ENCODE measurements at places on chromosomes 1 and 21.

DNA sequence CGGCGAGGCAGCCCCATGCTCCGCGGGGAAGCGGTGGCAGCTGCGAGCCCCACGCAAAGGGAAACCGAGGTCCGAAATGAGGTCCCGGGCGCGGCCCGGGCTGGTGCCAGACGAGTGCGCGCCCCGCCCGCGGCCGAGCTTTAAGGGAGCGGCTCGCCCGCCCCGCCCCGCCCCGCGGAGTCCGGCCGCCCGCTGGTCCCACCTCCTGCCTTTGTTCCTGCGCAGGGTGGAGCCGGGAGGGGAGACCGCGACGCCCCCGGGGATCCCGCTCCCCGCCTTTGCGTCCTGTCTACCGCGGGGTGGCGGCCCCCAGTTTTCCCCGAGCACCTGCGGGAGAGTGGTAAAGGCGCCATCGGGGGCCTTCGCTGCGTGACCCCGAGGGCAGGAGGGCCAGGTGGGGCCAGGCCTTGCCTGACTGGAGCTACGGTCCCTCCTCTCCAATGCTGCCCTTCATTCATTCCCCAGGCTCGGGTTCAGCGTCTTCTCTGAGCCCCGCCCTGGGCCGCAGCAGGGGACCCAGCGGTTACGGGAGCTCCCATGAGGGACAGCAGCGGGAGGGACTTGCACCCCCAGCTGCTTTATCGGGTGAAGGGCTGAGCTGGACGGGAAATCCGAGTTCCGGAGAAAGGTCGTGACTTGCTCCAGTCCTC, at the start of gene HES2:
Gene HES2 (minus strand): TSS at position 116 of the 650 bp plus-strand sequence. CDS start 99 bp downstream, at position 17.
- no peak for DNase-seq

DNA sequence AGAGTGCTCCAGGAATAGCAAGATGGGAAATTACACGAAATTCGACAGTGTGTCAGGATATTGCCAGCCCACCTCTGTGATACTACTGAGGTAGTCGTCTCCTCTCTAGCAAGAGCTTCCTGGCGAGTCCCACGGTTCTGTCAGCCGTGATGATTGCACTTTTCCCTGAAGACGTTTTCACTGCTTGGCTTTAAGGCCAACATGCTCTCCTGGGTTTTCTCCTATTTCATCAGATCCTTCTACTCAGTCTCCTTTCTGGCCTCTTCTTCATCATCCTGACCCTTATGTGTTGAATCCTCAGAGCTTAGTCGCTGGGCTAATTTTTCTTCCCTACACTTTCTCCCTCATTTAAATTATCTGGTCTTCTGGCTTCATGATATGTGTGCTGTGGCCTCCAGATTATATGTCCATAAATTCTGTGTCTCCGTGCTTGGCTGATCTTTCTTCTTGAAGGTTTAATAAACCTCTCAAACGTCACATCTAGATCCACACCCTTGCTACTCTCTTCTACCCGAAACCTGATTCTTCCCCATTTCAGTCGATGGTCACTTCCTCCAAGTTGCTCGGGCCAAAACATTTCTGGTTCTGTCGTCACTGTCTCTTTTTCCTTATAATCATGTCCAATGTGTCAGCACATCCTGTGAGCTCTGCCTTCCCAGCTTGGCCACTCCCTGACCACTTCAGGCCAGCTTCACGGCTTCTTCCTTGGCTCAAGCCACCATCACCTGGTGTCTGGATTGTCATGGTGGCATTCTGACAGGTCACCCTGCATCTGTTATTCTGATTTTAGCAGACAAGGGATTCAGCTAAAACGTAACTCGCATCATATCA, 12.2 kb downstream of the OR2B11 start:
- no peak for DNase-seq

GRCh38 chr1:60695716-60696171, 386.6 kb upstream of the NFIA start:
- no peak for DNase-seq

- DNase-seq = no peak
Observed at GRCh38 chr21:45910548-45911221, 70.9 kb upstream of the COL6A1 start.

DNA sequence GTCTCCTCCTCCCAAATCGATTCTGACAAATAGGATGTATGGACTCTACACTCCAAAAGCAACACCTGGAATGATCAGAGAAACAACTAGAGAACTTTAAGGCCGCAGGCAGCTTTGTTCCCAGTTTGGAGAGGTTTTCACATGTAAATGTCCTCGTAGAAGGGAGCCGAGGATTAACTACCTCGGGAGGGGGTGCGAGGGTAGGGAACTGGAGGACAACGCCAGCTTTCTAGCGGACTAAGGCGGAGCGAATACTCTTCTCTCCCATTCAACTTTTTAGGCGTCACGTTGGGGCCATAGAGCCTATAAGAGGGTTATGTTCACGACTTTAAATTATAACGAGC, 1.2 kb downstream of the SCAF4 start:
- no peak for DNase-seq

GRCh38 chr1:85438353-85438752, 26.6 kb downstream of the DDAH1 start:
- no peak for DNase-seq

DNA sequence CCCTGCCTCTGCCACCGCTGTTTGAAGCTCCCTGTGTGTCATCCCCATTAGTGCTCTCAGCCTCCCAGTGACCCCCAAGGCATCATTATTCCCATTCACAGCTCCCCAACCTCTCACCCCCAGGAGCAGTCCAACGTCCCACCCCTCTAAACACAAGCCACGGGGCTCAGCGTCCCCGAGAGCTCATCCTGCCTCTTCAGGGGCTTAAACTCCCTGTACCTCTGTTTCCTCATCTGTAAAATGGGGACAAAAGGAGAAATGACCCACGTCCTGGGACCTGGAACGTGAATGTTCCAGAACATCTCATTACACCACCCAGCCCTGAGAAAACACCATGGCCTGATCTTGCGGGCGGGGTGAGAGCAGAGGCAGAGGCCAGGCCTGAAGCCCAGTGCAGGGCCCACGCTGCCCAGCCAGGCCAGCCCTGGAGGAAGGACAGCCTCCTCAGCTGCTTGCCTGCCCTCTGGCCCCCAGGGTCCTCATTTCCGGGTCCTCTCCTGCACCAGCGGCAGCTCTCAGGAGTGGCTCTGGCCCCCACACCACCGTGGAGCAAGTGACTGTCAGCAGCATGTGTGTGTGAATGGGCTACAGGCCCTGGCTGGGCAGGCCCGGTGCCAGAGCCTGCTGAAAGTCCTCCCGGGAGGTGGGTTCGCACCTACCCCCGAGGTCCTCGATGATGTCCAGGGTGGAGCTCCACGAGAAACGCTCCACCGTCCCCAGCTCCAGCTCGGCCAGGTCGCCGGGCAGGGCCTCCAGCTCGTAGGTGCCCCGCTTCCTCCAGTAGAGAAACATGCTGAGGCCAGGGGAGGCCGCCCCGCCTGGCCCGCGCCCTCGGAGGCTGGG, 14.1 kb upstream of the PLEKHG5 start:
- DNase-seq = no peak

- DNase-seq = peak; percentile 1
Observed at GRCh38 chr21:42892582-42892930, 553 bp upstream of the NDUFV3 start.

DNA sequence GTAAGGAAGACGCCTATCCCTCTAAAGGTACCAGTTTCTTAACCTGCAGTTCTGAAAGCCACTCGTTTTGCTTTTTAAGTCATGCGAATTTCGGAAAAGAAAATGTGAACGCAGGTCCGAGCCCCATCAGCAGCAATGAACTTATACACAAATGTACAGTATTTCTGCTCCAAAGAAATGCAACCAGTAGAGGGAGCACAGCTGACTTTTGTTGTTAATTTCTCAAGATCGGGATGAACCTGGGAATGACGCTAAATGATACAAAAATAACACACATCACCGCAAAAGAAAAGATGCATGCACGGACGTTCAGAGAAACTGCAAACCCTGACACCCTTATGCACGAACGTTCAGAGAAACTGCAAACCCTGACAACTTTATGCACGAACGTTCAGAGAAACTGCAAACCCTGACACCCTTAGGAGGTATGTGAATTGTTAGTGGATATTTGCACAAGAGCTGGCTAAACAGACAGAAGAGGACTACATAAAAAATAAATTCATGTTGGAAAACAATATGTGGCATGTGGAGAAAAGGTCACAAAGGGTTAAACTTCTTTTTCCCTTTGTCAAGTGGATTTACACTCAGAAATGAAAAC, 3.5 kb upstream of the TIAM1 start:
- no peak for DNase-seq

DNA sequence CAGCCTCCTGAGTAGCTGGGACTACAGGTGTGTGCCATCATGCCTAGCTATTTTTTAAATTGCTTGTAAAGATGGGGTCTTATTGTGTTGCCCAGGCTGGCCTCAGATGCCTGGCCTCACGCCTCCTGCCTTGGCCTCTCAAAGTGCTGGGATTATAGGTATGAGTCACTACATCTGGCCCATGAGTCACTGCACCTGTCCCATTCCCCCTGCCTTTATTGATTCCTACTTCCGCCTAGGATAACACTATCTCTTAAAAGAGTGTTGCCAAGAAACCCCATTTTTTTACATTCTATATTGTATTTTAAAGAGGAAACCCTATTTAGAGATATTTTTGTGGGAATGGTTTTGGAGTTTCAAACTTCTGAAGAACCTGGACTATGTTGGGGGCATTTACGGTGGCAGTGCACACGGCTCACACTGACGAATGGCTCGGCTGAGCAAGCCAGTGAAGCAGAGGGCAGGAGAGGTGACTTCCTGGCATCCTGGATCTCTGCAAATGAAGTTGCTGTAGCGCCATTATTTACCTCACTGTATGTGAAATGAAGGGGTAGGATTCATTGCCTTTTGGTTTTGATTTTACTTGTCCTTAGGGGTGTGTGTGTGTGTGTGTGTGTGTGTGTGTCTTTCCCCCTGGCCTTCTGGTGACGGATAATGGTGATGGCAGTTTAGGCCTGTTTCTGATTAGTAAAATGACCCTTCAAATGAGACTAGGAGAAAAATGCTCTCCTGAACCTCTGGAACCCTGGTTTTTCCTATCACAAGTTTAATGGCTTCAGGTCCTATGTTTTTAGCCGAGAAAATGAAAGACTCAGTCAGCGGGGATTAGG, 22.5 kb downstream of the KIF26B start:
- no peak for DNase-seq

GRCh38 chr1:109161858-109162606, 48.1 kb downstream of the ELAPOR1 start:
- DNase-seq = peak; percentile 20

GRCh38 chr1:109239409-109240068, 9.8 kb upstream of the CELSR2 start:
- peak; percentile 23 for DNase-seq

DNA sequence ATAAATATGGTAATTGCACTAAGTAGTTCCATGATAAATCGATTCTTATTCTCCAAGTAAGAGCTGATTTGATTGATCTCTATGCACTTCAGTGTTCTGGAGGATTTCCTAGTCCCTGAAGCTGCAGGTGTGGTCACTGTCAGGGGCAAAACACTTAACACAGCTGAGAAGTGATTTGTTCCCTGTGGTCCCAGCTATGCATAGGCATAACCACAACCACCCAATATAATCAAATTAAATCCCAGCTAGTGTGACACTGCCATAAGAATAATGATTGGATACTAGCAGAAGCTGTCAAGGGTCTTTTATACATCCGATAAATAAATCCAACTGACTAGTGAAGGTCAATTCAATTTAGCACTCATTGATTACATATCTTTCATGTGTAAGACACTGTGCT, 60.1 kb downstream of the PTGER3 start:
- no peak for DNase-seq

- DNase-seq = no peak
Observed at GRCh38 chr1:169943963-169944526, 50.3 kb upstream of the SCYL3 start.

- no peak for DNase-seq
Observed at GRCh38 chr1:218887141-218887925, 286.3 kb upstream of the LYPLAL1 start.
